ENCODE measurements at places on chromosomes 16 and 17.

GRCh38 chr17:31595076-31595475 lies 203.6 kb downstream of the RAB11FIP4 start:
- DNase-seq = no peak

DNA sequence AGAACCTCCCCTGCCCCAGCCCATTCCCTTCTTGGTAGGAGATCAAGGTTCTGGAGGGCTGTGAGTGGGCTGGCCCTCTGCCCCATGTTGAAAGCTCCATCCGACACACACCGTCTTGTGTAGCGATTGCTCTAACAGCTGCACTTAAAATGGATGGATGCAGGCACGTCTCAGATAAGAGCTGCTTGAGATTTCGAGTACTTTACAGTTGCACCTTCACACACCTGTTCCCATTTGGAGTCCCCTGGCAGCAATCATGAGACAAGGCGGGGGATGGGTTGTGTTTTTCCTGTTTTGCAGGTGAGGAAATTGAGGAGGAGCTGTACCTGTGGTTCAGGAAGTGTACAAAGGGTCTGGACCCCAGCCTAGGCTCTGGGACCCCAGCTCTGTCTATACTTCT lies 25.6 kb upstream of the TAC4 start:
- DNase-seq = no peak

GRCh38 chr17:57288040-57288772 lies 31.9 kb downstream of the MSI2 start:
- no peak for DNase-seq

DNA sequence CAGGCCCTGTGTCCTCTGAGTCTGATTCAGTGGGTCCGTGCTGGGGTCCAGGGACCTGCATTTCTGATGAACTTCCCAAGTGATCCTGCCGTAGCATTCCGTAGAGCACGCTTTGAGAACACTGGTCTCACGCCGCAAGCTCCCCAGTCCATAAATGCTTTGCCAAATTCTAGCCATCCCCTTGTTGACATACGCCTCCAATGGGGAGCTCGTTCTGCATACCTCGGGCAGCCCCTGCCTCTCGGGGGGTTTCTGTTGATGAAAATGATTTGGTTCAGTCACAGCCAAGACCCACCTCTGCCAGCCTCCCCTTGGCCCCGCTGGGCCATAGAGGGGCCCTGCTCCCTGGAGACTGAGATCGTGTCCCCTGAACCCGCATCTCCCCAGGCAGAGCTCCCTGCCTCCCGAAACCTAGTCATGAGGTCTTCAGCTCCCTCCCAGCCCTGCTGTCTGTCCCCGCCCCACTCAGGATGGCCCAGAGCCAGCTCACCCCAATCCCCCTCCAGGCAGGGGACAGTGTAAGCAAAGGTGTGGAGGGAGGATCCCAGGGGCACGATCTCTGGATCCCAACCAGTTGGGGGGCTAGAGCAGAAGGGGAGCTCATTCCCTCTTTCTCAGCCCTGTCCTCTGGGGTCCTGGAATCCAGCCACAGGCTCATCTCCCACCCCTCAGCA lies 16.2 kb upstream of the SPNS2 start:
- DNase-seq = no peak

DNA sequence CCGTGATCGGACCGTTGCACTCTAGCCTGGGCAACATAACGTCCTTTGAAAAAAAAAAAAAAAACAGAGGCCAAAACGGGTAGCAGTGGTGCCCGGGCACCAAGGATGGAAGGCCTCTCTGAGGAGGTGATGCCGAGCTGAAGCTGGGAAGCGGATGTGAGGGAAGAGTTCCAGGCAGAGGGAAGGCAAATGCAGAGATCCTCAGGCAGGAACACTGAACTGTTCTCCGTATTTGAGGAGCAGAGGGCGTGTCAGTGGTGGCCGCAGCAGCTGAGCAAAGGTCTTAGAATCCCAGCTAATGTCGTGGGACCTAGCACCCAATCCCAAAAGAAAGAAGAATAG lies 656 bp upstream of the KCTD13 start:
- no peak for DNase-seq

GRCh38 chr17:59637611-59638310 lies 18.1 kb downstream of the CLTC start:
- no peak for DNase-seq

DNA sequence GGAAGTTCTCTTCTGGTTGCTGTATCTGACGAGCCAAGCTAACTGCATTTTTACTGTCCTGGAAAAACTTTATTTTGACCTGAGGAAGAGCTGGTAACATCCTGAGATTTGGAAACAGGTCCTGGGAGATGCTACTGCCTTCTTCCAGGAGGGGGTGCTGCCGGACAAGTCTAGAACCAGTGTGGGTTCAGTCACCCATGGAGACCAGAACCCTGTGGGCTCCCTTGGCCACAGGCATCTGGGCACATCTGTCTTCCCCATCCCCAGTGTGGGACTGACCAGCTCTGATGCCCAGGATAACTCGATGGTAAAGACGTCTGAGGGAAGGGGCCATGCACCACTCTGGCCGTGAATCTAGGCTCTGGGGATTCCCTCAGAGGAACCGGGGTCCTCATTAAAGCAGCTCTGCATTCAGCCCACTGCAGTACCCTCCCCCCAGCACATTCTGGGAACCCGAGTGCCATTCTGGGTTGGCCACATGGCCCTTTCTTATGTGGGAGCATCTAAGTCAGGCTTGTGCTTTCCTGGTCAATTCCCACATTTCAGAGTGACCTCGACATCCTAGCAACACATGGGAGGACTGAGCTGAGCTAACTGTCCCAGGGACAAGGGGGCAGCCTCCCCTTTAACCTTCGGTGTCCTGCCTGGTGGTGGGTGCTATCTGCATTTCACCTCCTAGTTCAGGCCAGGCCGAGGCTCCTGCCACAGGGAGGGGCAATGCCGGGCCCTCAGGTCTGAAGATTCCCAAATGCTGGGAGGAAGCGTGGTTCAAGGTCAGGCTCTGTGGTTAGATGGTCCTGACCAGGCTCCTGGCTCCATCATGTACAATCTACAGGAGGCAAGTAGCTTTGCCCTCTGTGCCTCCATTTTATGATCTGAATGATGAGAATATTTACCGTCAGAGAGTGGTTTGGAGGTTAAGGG lies 6.4 kb downstream of the C16orf86 start:
- DNase-seq = no peak

- DNase-seq = no peak
Measured at GRCh38 chr17:58412961-58413586, 4.3 kb downstream of the RNF43 start.

GRCh38 chr17:15232517-15232915 lies 32.6 kb downstream of the PMP22 start:
- no peak for DNase-seq

DNA sequence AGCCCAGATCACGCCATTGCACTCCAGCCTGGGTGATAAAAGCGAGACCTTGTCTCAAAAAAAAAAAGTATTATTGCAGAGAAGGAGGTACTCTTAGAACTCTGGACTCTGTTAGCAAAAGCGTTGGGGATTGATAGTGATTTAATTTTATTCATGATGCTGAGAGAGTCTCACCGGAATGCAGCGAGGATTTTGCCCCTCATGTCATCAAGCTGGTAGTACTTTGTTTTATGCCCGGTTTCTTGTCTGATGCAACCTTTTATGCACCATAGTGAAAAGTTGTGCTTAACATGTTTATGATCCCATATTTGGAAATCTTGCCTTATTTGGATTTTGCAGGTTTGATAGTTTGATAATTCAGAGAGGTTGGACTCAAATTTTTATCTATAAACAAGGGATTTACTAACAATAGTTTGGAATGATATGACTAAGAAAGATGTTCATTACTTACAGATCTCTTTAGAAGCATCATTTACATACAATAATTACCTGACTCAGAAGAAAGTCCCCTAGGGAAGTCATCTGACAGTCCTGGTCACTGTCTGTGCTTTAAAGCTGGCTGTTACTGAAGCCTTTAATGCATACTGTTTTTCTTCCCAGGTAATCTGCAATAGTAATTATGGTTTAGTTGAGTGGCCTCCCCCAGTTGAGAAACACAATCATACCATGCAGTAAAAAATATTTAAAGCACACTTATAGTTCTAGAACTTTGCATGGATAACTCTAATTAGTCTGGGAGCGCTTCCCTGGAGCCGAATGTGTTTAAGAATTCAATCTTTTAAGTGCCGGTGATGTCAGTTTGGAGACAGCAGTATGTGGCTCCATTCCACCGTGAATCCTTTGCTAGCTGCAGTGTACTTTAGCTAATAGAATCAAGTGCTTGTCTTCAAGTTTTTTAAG lies 120.9 kb downstream of the PRKCA start:
- DNase-seq = no peak

- no peak for DNase-seq
Measured at GRCh38 chr17:68584581-68585303, 16.4 kb downstream of the FAM20A start.

- DNase-seq = no peak
Measured at GRCh38 chr17:47338026-47338425, 14.3 kb downstream of the EFCAB13 start.

DNA sequence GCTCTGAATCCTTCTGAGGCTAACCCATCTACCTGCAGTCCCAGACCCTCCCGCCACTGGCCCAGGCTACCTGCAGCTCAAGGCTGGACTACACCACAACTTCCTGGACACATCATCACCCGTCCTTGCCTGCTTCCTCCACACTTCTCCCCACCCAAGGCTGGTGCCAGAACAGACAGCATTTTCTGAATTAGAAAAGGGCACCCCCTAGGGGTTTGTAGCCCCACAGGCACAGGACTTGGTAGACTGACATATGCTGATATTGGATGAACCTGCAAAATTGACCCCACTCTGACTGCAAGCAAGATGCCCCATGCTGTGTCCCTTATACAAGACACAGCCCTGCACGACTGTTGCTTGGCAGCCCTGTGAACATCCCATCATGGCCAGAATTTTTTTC lies 271.5 kb upstream of the C16orf82 start:
- no peak for DNase-seq

DNA sequence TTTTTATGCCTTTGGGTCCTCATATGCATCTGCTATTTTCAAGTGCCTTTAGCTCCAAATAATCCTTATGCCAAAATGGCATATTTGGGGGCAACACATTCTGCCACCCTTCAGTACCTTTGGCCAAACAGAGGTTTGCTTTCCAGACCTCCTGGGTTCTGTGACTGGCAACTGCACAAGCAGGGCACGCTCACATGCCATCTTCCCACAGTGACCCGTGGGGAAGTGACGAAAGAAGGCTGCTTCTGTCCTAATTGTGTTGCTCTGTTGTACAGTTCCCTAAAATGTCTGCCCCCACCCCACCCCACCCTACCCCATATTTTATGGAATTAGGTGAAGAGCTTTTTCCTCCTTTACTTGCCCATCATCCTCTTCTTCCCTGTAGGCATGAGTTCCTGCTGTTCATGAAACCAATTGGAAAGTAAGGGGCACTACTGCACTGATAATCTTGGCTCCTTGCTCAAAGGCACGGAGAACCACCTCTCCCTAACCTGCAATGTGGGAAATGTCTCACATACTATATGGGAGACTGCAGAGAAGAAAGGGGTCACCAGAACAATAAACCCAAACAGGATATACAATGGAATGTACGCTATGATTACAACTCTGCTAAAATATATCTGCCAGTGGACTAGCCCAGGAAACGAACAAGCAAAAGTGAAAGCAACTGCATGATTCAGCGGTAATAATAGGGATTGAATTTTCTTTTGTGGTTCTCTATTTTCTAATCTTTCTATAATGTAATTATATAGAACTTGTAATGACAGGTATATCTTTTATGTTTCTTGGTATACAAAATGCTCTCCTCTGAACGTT lies 3.3 kb upstream of the SLFN12L start:
- DNase-seq = no peak

DNA sequence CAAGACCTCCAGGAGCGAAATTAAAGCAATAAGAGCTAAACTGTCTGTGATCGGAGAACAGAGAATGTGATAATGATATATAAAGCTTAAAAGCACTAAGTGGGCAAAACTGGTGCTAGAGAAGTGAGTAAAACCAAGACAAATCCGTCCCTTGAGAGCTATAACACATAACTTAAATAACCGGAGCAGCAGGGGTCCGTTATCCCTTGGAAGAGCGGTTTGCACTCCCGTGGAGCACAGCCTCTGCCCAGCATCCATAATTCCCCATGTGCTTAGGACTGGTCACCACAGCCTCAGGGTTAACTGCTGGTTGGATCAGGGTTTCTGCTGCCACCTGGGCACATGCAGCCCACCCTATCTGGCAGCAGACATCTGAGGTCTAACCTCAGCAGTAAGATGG lies 489.0 kb downstream of the NPIPA7 start:
- no peak for DNase-seq

GRCh38 chr16:4109250-4109736 lies 6.9 kb downstream of the ADCY9 start:
- DNase-seq = no peak

GRCh38 chr16:46649588-46650253 lies 28.5 kb upstream of the SHCBP1 start:
- DNase-seq = no peak

DNA sequence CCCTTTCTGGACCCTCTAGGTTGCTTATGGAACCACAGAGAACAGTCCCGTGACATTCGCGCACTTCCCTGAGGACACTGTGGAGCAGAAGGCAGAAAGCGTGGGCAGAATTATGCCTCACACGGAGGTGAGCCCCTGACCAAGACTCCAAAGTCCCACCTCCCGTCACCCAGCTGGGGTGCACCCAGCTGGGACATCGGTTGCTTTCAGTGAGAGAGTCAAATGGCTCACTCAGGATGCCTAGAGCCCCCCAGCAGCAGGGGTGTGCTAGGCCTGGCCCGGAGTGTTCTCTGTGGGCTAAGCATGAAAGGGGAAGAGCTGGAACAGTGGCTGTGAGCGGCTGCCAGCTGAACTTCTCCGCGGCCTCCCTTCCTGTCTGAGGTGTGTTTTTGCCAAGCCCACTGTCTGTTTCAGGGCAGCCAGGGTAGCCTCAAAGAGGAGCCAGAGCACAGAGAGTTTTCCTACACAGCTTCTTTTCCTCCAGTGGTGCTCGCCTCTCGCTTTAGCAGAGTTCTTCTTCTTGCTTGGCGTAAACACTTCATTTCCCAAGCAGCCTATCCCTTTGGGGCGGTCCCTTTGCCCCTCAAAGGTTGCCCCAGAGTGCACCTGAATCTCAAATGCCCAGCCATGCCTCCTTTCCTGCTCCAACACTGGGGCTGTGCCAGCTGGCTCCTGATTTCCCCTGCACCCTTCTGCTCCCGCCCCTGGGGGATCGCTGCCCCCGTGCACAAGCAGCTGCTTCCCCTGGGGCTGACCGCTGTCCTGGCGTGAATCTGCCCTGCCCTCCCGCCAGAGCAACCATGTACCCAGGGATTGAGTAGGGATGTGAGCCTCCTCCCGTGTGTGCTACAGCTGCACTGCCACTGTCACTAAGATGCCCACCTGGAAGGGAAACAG lies 2.6 kb upstream of the CHAD start:
- DNase-seq = no peak

GRCh38 chr17:350706-351448 lies 1.7 kb downstream of the RPH3AL start:
- no peak for DNase-seq

- DNase-seq = peak; percentile 66
Measured at GRCh38 chr17:82317394-82318168, at the start of gene CD7. Gene CD7, minus strand, starts transcription at chr17:82317608. Its CDS starts 113 bp downstream, at chr17:82317495.

- DNase-seq = no peak
Measured at GRCh38 chr17:17844079-17844478, 7.3 kb upstream of the SREBF1 start.

- no peak for DNase-seq
Measured at GRCh38 chr17:76845541-76846017, 22.6 kb upstream of the MGAT5B start.

GRCh38 chr16:67922740-67923139 lies 8.9 kb downstream of the CTRL start:
- DNase-seq = no peak
